ENCODE measurements at places on chromosomes 12 and 14.

DNA sequence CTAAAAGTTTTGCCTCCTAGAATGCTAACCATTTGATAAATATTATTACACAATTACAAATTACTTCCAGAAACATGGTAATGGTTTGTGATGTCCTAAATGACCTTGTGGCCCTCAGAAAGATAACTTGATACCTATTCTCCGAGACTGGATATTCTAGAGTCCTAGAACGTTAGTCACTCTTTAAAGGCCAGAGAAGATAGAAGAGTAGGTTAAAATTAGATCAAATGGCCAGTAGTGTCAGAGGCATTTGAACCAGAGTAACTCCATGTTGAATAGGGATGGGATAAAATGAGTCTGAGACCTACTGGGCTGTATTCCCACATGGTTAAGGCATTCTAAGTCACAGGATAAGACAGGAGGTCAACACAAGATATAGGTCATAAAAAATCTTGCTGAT is 96.6 kb upstream of the ADAMTS20 start:
- no peak for DNase-seq

- DNase-seq: no peak
These were observed 217.1 kb downstream of the EXOC5 start for GRCh38 chr14:57051633-57052032.

GRCh38 chr12:65184176-65184857 is 14.9 kb downstream of the LEMD3 start:
- no peak for DNase-seq

DNA sequence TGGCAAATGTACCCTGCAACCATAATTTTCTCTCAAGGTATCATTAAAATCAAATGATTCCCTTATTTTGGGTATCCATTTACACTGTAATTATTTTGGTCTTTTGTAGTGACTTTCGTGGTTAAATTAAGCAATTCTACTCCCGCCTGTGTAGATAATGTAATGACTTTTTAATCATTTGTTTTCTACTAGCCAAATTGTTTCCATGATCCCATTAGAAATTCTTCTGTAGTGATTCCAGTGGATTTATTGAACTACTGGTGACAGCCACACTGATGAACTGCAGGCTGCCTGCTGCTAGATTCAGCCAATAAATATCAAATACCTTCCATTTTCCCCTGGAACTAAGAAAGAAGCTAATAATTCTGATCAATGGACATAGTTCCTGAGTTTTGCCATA is 96.0 kb downstream of the WIF1 start:
- DNase-seq: no peak

- no peak for DNase-seq
These were observed 3.6 kb upstream of the RHOF start for GRCh38 chr12:121796855-121797751.

GRCh38 chr14:103102689-103103260 is 8.2 kb downstream of the EXOC3L4 start:
- no peak for DNase-seq

DNA sequence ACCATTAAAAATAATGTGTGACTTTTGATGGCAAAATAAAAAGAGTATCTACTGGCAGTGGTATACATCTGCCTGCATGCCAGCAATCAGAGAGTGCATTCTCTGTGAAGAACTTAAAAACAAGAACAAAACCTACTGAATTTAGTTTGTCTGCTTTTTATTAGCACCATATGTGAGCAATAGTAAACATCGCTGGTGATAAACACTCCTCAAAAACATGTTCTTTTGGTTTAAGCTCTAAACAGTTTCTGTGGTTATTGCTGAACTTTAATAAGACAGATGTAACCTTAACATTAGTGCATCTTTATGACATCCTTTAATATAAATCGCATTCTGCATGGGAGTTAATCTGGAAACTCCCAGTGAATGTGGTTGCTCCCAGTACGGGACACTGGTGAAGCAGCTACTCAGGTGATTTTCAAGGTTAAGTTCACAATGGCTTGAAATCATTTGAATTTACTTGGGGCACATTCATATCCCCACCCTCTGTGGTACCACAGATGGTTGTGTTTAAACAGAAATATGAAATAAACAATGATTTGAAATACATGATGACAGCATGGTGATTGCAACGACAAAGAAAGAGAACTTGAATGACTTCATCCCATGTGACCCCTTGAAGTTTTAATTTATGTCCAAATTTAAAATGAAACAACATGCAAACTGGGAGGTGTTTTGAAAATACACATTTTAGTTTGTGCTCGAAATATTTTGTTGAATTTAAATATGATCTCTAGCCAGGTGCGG is 285.9 kb downstream of the FOXN3 start:
- no peak for DNase-seq

- no peak for DNase-seq
These were observed 39.7 kb downstream of the RAD51B start for GRCh38 chr14:67859169-67859749.

- peak; percentile 11 for DNase-seq
These were observed 62.0 kb upstream of the SYT1 start for GRCh38 chr12:78802593-78802992.

DNA sequence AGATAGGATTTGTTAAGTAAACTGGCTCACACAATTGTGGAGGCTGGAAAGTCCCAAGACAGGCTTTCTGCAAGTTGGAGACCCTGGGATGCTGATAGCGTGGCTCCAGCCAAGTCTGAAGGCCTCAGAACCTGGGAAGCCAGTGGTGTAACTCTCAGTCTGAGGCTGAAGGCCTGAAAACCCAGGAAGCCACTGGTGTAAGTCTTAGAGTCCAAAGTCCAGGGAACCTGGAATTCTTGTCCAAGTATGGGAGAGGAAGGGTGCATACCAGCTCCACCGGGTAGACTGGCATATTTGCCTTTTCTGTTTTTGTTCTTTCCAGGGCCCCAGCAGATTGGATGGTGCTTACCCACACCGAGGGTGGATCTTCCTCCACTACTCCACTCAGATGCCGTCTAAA is 18.1 kb downstream of the GMFB start:
- no peak for DNase-seq

- DNase-seq: no peak
These were observed 15.3 kb upstream of the LYZ start for GRCh38 chr12:69332815-69333358.

DNA sequence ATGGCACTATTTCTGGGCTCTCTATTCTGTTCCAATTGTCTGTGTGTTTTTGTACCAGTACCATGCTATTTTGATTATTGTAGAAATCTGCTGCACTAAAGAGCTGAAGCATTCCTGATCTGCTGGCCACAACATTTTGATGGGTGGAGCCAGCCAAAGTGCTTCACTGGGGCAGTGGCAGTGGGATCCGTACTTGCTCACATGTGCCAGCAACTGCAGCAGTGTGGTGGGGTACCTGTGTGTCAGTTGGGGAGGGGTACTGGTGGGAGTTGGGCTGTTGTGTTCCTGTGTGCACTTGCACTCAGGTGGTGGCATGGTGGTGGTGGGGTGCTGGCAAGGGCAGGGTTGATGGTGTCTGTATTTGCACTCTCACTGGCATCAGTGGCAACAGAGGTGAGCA is 204.6 kb upstream of the ALG10 start:
- DNase-seq: no peak

GRCh38 chr12:132660052-132660451 is 27.1 kb downstream of the POLE start:
- no peak for DNase-seq

DNA sequence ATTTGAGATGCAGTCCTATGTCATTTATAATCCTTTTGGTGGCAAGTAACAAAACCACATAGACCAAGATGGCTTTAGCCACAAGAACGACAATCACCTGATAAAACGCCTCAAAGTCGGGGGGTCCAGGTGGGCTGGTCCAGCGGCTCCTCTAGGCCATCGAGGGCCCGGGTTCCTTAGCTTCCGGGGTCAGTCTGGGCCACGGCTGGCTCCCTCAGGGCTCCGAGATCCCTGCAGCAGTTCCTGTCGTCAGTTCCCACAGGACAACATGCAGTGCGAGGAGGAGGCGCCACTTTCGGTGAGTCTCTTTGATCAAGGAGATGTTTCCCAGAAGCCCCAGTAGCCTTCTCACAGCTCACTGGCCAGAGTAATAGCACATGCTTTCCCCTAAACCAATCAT is 574.6 kb downstream of the AACS start:
- DNase-seq: no peak

- no peak for DNase-seq
These were observed 502.2 kb upstream of the USP15 start for GRCh38 chr12:61757831-61758505.

GRCh38 chr14:92973261-92973797 is 50.4 kb downstream of the CHGA start:
- DNase-seq: no peak

- DNase-seq: no peak
These were observed 119.9 kb upstream of the NCOR2 start for GRCh38 chr12:124687174-124687902.

- DNase-seq: no peak
These were observed 219.8 kb upstream of the CDKN3 start for GRCh38 chr14:54177019-54177418.

GRCh38 chr12:77214136-77214535 is 148.8 kb upstream of the E2F7 start:
- DNase-seq: peak; percentile 13

DNA sequence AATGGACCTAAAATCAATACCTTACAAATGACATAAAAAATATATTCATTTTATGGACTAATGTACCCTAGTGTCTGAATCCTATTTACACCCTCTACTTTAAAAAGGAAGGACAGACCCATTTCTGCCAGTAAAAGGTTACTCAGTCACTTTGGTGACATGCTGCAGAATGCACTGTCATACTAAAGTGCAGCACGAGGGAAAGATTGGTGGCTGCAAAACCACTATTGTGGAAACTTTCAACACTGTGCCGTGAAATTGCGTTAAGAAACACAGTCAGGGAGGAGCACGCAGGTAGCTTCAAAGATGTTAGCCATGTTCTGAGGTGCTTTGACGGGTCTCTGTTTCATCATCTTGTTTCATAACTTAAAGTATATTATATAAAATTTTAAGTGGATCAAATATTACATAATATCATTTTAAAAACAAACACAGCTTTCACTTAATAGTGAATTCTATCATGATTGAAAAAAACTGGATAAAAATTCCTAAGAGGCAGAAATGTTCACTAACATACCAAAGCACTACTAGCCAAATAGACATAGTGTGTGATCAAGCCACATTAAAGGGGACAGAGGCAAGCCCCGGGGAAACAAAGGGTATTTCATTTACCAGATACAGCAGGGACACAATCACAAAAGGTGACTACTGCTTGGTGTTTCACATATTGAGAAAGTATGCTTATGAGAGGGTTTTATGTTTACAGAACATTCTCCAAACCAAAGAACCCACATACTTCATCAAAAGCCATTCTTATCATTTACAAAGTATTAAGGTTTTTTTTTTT is 330.8 kb upstream of the SOX5 start:
- no peak for DNase-seq

DNA sequence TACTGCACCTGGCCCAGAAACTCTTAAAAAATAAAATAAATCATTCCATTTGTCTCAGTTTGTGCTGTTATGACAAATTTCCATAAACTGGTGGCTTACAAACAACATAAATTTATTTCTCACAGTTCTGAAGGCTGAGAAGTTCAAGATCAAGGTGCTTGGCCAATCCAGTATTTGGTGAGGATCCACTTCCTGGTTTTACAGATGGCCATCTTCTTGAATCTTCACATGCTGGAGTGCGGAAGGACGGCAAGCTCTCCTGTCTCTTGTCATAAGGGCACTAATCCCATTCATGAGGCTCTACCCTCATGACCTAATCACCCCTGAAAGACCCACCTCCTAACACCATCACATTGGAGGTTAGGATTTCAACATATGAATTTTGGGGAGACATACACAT is 29.9 kb upstream of the MYBPC1 start:
- DNase-seq: no peak

- no peak for DNase-seq
These were observed 36.4 kb downstream of the PPM1H start for GRCh38 chr12:62898526-62898925.

GRCh38 chr14:90578283-90578985 is 181.6 kb downstream of the CALM1 start:
- no peak for DNase-seq

- no peak for DNase-seq
These were observed 14.4 kb downstream of the PCNX1 start for GRCh38 chr14:70921669-70922068.

DNA sequence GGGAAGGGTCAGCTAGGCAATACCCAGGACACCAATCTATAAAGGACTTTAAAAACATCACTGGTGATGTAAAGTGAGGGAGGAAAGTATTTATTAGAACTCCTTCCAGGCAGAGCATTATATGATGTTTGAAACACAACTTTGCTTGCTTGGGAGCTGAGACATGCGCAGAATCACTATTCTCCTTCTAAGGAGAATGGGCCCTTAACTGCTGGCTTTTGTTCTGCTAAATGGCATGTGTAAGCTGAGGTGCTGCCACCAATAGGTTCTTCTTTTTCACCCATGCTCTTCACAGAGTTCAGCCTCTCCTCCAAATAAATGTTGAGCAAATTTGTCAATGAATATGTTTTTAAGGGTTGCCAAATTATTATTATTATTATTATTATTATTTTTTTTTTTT is 3.9 kb downstream of the STAC3 start:
- no peak for DNase-seq

DNA sequence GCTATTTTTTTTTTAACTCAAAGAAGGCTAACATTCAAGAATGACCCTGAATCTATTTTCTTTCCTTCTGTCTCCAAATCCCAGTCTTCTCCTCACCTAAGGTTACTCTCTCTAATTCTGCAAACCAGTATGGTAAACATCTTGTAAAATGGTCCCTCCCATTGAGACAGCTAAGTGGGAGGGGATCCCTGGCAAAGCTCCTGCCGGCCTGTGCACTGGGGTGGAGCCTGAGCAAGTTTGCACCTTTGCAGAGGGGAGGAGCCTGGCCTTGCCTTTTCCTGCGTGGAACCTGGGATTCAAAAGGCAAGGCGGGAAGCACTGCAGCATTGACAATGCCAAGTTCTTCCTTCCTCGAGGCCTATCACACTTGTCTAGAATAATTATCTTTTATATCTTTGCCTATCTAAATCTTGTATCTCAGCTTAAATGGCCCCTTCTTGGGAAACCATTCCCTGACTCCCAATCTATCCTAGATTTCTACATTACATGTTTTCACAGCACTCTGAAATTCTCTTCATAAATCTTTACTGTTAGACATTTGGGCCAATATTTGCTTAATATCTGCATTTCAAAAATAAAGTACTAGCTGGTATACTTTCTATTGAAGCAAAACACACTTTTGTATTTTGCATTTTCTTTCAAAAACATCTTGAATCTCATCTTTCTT is 83.0 kb downstream of the EPS8 start:
- DNase-seq: no peak

DNA sequence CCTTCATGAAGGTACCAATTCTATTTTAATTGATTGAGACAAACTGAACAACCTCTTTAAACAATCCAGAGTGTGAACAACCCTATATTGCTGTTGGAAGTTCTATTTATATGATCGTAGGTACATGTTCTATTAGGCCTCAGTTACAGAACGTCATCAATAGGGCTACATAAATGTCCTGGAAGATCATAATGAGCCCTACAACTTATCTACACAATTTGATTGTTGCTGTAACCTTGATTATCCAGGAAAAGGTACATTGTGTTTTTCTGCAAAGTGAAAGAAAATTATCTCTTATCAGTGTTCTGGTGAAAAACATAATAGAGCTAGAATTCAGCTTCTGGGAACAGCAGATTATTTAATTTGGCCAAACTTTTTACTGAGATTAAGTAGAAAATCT is 612.9 kb downstream of the GALC start:
- DNase-seq: no peak

GRCh38 chr12:95371571-95371970 is 102.4 kb upstream of the METAP2 start:
- DNase-seq: no peak

- DNase-seq: no peak
These were observed 7.6 kb downstream of the TMEM179 start for GRCh38 chr14:104596927-104597351.

GRCh38 chr14:49497725-49498348 is 88.3 kb downstream of the RPS29 start:
- peak; percentile 37 for DNase-seq
